ENCODE measurements at places on chromosomes 1 and 21.
A peak's percentile ranks its signal among the peaks of the same experiment; 100 is the strongest.

DNA sequence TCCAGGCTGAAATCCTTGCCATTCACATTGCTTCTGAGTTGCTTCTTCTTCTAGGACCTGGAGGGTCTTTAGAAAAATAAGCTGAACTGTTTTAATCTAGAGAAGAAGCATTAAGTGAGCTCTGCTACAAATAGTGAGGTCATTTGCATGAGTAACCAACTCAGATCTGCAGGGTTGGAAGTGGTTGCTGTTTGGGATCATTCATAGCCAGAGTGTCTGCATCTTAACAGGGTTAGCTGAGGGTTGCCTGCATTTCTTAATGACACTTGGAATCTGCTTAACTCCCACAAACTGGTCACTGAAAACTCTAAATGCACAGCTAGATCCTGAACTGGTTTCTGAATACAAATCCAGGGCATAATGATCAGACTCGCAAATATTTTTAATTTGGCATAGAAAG lies 9.9 kb downstream of the CNIH3 start:
- no peak for DNase-seq

- no peak for DNase-seq
Observed at GRCh38 chr1:72524021-72524420, 241.7 kb upstream of the NEGR1 start.

DNA sequence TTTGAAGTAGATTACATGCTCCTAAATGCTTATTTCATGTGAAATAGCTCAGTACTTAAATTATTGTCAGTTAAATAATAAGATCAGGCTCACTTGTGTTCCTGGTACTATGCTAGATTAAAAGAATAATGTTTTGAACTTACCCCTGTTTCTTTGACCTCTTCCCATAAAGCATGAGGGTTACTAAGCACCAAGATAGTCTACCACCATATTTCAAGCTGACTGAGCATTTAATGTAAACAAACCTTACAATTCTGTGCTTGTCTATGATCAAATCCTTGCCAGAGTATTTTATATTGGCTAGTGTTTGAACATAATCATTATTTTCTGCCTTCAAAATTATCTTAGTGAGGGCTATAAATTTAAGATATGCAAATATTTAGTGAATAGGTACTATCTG lies 98.1 kb downstream of the LHX9 start:
- no peak for DNase-seq

GRCh38 chr1:51960262-51960661 lies 30.2 kb downstream of the RAB3B start:
- DNase-seq = no peak

- no peak for DNase-seq
Observed at GRCh38 chr1:1666526-1666925, 7.7 kb upstream of the CDK11B start.

GRCh38 chr1:245901037-245901436 lies 606.0 kb downstream of the SMYD3 start:
- no peak for DNase-seq

DNA sequence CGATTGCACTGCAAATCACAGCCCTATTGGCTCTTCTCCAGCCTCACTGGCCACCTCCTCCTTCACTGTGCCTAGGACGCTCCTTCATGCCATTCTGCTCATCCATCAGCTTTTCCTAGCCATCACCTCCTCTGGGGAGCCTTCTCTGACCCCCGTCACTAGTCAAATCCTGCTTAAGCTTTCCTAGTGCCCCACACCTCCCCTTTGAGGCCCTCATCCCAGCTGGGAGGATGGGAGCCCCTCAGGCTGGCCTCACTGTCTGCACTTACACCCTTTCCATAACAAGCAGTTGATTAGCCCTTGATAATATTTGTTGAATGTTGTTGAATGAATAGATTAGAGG lies 50.7 kb downstream of the KLHDC7A start:
- DNase-seq = no peak

- no peak for DNase-seq
Observed at GRCh38 chr1:230210326-230210980, 143.4 kb downstream of the GALNT2 start.

DNA sequence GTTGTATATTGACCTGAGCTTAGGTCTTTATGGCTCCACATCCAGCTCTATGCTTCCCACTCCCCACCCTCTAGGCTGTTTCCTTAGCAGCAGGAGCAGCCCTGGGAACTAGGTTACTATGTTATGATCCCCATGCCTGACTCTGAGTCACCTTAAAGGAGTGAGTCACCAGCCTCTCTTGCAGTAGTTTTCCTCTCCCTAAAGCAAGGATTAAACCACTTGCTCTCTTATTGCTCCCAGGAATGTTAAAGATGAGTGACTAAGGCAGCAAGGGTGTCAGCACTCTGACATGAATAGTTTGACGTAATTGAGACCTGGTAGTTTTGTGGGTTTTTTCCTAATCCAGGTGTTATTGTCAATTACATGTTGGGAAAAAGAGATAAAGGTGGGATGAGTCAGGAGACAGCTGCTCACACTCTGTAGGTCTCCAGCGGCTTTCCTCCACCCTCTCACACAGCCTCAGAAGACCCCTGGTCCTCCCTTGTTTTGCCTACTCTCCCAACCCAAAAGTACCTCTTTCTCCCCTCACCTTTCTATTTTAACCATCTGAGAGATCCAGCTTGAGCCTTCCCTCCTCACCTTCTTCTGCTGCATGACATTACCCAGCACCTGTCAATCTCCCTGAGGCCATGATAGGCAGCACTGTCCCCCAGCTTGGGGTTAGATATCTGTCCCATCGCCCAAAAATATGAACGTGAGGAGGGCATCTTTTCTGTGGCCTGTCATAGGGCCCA lies 369.1 kb upstream of the VAMP3 start:
- DNase-seq = no peak

GRCh38 chr1:152986578-152986977 lies 2.7 kb downstream of the SPRR1A start:
- no peak for DNase-seq

DNA sequence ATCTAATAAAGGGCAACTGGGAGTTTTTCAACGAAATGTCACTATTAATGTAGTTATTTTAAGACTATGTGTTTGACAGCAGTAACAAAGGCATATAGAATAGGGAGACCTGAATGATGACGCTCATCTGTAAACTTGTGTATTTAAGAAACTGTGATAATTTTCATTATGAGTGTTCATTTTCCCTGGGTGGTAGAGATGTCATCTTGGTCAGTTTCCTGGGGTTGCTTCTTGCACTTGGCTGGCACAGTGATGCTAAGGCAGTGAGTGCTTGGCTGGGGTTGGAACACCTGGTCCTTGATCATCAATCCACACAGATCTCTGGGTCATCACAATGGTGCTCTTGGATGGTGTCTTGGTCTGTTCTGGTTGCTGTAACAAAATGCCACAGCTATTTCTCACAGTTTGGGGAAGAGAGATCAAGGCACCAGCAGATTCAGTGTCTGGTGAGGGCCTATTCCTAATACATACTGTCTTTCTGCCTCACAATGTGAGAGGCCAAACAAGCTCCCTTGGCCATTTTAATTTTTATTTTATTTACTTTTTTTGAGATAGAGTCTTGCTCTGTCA lies 7.9 kb upstream of the SMYD2 start:
- DNase-seq = no peak

DNA sequence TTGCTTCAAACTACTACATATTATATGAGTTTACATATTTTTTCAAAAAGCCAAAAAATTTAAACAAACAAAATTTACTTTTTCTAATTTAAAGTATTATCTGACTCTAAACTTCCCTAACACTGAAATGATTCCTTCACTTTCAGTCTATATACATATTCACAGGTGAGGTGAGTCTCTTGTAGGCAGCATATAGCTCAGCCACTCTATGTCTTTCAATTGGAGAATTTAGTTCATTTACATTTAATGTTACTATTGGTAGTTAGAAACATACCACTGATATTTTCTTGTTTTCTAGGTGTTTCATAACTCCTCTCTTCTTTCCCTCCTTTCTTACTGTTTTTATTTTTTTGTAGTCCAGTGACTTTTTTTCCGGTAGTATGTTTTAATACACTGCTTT lies 387.1 kb downstream of the MRPL39 start:
- DNase-seq = no peak

DNA sequence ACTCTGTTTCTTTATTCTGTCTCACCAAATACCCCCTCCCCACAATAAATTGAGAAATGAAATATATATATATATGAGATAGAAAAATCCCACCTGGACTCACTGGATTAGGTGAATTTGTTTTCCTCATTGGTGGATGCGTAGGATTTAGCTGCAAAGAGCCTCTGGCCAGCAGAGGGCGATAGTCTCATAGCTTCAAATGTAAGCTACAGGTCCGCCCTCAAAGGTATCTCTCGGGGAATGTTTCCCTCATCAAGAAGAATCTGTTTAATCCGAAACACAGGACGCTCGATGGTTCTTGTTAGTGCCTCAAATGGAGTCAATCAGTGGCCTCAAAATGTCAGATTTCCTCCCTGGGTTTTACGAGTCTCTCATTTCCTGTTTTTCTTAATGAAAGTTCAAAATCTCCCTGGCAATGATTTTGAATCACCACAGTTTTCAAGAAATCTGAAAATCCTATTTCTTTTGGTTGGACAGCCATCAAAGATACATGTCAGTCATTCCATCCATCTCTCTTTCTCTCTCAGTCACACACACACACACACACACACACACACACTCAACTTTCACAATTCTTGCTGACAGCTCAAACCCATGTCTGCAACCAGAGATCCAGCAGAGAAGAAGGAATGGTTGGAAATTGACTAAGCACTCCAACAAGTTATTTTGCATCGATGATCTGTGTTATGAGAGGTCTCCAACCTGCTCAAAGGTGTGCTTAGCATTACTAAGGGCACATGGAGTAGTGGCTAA lies 13.9 kb upstream of the CAMK1G start:
- DNase-seq = peak; percentile 74

GRCh38 chr1:203492082-203492747 lies 1.7 kb upstream of the OPTC start:
- DNase-seq = no peak

DNA sequence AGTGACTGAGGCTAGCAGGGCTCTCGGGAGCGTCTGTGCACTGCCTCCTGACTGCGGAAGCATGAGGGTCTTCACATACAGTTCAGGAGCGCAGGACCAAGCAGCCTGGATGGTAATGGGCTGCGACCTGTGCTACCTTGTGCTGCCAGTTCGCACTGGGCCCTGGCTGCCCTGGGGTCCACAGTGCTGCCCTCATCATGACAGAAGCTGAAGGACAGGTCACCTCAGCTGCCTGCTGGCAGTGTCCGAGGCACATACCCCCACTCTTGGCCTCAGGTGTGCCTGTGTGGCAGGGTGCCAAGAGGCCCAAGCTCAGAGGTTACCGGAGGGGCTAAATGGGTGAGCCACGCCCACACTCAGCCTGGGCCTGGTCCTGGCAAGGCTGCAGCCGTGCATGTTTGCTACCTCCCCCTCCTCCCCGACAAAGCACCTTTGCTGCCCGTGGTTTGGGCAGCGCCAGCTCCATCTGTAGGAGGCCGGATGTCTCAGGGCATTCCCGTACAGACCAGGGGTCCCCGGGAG lies 4.4 kb downstream of the JMJD4 start:
- no peak for DNase-seq

DNA sequence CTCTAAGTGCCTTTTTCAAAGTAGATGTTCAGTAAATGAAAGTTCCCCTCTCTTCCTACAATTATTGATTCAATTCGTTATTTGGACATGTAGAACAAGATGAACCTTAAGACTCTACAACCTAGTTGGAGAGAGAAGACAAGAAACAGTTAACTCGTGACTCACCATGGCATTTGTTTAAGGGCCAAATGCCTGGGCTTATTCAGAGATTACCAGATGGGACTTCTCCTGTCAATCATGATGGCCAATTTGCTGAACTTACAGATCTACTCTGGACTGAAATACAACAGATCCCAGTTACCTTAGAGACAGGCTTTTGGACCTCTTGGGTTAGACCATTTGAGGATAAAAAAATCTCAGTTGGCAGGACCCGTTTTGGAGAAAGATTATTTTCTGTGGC lies 93.5 kb downstream of the C1orf94 start:
- DNase-seq = no peak

GRCh38 chr1:210384625-210385024 lies 55.9 kb downstream of the HHAT start:
- DNase-seq = no peak

- DNase-seq = no peak
Observed at GRCh38 chr1:234862944-234863515, 253.1 kb upstream of the IRF2BP2 start.

DNA sequence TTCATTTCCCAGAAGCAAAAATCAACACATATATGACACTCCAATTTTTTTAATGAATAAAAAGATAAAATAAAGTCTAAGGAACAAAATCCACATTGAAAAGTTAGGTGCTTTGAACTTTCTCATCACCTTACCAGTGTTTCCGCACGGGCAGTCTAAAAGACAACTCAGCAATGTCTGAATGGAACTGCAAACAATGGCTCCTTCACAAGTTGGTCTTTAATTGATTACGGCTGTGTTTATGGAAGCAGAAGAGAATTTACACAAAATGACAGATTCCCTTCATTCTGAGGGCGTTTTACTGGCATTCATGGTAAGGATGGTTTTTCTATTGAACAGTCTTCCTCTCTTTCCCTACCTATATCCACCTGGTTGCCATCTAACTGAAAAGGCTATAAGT lies 65.0 kb upstream of the RNPC3 start:
- DNase-seq = no peak

- no peak for DNase-seq
Observed at GRCh38 chr21:27062443-27062842, 95.6 kb upstream of the ADAMTS5 start.
